Kidney (tissue), 22 donors: ENCODE measurements at places on chromosomes 11 and 22.

GRCh38 chr11:94853836-94854235, 85.7 kb downstream of the AMOTL1 start:
- no peaks in the 10 kb centered on the region for H3K4me1 ChIP-seq
- H3K4me3 ChIP-seq = no peak overlapping the region
- no peak overlapping the region for H3K27ac ChIP-seq
- H3K27me3 ChIP-seq = no peaks in the 10 kb centered on the region
- DNase-seq = no peak

- H3K27ac ChIP-seq = no peak overlapping the region
- no peaks in the 10 kb centered on the region for H3K27me3 ChIP-seq
These were observed 51.1 kb upstream of the THY1 start for GRCh38 chr11:119473901-119474681.

- H3K4me3 ChIP-seq = no peak overlapping the region
- H3K27ac ChIP-seq = no peak overlapping the region
- DNase-seq = no peak
- no peaks in the 10 kb centered on the region for H3K27me3 ChIP-seq
- H3K36me3 ChIP-seq = no peaks in the 10 kb centered on the region
These were observed 160.5 kb downstream of the DDX10 start for GRCh38 chr11:108825381-108825780.

DNA sequence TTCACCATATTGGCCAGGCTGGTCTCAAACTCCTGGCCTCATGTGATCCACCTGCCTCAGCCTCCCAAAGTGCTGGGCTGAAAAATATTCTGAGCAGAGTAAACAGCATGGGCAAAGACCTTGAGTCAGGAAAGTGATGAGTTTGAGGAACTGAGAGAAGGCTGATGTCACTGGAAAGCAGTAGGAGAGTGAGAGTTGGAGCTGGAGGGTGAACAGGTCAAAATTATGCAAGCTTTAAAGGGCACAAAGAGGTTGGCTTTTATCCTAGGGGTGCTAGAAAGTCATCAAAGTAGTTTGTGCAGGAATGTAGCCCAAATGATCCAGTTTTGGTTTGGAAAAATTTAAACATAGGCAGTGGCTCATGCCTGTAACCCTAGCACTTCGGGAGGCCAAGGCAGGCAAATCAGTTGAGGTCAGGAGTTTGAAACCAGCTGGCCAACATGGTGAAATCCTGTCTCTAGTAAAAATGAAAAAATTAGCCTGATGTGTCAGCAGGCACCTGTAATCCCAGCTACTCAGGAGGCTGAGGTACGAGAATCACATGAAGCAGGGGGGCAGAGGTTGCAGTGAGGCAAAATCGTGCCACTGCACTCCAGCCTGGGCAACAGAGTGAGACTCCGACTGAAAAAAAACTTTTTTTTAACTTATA, 44.7 kb upstream of the CXCR5 start:
- no peak overlapping the region for H3K4me3 ChIP-seq
- H3K27me3 ChIP-seq = no peaks in the 10 kb centered on the region
- DNase-seq = no peak

GRCh38 chr11:35267504-35267903, 128.5 kb downstream of the CD44 start:
- no peak for DNase-seq
- H3K36me3 ChIP-seq = no peaks in the 10 kb centered on the region
- no peaks in the 10 kb centered on the region for H3K4me1 ChIP-seq
- H3K27me3 ChIP-seq = no peaks in the 10 kb centered on the region

- H3K4me1 ChIP-seq = peaks cover 13% of the 10 kb centered on the region
- no peak overlapping the region for H3K27ac ChIP-seq
- no peak overlapping the region for H3K4me3 ChIP-seq
- H3K36me3 ChIP-seq = peaks cover 16% of the 10 kb centered on the region
- no peak for DNase-seq
These were observed 30.7 kb upstream of the ARFGAP3 start for GRCh38 chr22:42887523-42888507.

DNA sequence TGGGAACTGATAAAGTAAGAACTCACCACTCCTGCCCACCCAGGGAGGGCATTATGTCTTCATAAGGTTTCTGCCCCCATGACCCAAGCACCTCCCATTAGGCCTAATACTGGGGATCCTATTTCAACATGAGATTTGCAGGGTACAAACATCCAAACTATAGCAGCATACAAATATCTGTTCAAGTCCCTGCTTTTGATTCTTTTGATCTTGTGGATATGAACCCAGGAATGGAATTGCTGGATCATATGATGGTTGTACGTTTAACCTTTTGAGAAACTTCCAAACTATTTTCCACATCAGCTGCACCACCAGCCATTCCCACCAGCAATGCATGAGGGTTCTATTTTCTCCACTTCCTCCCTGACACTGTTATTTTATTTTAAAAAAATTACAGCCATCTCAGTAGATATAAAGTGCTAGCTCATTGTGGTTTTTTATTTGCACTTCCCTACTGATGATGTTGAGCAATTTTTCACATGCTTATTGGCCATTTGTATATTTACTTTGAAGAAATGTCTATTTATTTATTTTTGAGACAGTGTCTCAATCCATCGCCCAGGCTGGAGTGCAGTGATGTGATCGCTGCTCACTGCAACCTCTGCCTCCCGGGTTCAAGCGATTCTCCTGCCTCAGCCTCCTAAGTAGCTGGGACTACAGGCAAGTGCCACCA, 7.1 kb upstream of the ATG16L2 start:
- H3K36me3 ChIP-seq = no peaks in the 10 kb centered on the region
- DNase-seq = no peak
- H3K4me1 ChIP-seq = no peaks in the 10 kb centered on the region
- H3K4me3 ChIP-seq = no peak overlapping the region
- H3K27me3 ChIP-seq = no peaks in the 10 kb centered on the region

- H3K27ac ChIP-seq = no peak overlapping the region
- H3K36me3 ChIP-seq = no peaks in the 10 kb centered on the region
- no peak overlapping the region for H3K4me3 ChIP-seq
These were observed 54.4 kb downstream of the SVIP start for GRCh38 chr11:22775248-22775647.

DNA sequence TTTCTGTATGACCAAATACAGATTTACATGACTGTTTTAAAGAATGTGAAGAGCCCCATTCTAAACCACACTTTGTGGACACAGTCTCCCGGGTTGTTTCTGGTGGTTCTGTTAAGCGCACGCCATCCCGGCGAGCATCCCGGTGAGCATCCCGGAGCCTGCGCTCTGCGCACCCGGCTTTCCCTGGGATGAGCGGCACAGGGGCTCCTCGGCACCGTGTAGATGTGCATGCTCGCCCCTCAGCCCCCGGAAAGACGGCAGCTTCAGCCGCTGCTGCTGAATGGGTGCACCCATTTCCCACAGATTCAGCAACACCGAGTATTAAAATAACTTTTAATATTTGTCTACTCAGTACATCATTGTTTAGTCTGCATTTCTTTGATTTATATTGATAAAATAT, 36.0 kb downstream of the GLB1L2 start:
- H3K27ac ChIP-seq = no peak overlapping the region
- no peaks in the 10 kb centered on the region for H3K36me3 ChIP-seq
- DNase-seq = no peak
- no peak overlapping the region for H3K4me3 ChIP-seq

DNA sequence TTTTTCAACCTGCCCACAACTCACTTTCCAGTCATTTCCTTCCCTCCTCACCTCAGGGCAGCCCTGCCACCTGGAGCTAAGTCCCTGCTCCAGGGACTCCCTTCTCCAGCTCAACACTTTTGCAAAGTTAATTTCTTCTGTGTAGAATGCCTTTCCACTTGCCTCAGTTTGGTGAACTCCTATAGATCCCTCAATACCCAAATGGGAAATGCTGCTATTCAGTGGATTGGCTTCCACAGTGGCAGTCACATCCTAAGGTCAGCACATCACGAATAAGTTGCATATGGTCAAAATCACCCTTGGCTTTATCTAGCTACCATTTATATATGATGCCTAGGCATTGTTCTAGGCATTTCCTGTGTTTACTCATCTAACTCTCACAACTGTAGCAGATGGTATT, 23.6 kb downstream of the GDPD5 start:
- H3K4me3 ChIP-seq = no peak overlapping the region
- no peaks in the 10 kb centered on the region for H3K27me3 ChIP-seq
- H3K36me3 ChIP-seq = no peaks in the 10 kb centered on the region
- no peaks in the 10 kb centered on the region for H3K4me1 ChIP-seq
- no peak overlapping the region for H3K27ac ChIP-seq

DNA sequence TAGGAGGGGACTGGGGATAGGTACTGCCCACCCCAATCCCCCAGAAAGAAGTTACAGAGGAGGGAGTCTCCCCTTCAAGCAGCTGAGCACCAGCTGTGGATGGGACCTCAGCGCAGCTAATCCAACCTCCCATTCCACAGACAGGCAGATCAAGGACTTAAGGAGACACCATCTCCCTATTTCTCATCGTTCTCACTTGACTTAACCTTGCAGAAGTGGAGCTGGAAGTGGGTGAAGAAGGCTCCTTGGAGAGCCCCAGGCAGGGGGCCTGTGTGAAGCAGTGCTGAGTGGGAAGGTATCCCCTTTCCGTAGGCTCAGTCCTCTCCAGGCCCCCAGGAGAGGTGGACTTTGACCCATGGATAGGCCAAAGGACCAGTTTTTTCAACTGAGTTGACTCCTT, 27.3 kb downstream of the USP35 start:
- H3K4me1 ChIP-seq = no peaks in the 10 kb centered on the region
- no peaks in the 10 kb centered on the region for H3K27me3 ChIP-seq
- H3K27ac ChIP-seq = no peak overlapping the region

- no peaks in the 10 kb centered on the region for H3K4me1 ChIP-seq
- H3K27ac ChIP-seq = no peak overlapping the region
- no peak for DNase-seq
- H3K4me3 ChIP-seq = no peak overlapping the region
- peaks cover 5% of the 10 kb centered on the region for H3K36me3 ChIP-seq
These were observed 81.7 kb upstream of the APOA1 start for GRCh38 chr11:116918925-116919655.

GRCh38 chr11:58734681-58735490, 3.1 kb upstream of the GLYAT start:
- H3K27ac ChIP-seq = no peak overlapping the region
- no peaks in the 10 kb centered on the region for H3K36me3 ChIP-seq
- H3K27me3 ChIP-seq = no peaks in the 10 kb centered on the region
- H3K4me3 ChIP-seq = no peak overlapping the region
- no peaks in the 10 kb centered on the region for H3K4me1 ChIP-seq

GRCh38 chr22:37564111-37564711, 3.9 kb downstream of the CDC42EP1 start:
- H3K4me1 ChIP-seq = peaks cover 62% of the 10 kb centered on the region
- no peak overlapping the region for H3K4me3 ChIP-seq

- H3K27me3 ChIP-seq = peaks cover 8% of the 10 kb centered on the region
- no peak for DNase-seq
- H3K4me3 ChIP-seq = no peak overlapping the region
These were observed 83.2 kb downstream of the CACNA1I start for GRCh38 chr22:39653787-39654077.

DNA sequence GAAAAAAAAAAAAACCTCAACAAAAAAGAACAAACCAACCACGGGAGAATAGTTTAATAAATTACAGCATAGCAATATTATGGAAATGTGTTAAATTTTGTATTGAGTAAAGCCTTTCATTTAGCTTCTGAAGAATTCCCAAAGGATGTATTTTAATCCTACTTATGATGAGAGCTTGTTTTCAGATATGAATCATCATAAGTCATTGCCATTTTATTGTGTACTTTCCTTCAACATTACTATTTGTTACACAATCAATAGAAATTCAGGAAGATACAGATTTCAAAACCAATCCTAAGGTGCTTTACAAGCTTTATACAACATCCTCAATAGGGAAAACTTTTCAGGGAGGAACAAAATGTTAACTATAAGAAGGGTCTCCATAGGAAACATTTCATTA, 200.6 kb upstream of the CTSC start:
- no peaks in the 10 kb centered on the region for H3K27me3 ChIP-seq
- no peaks in the 10 kb centered on the region for H3K4me1 ChIP-seq
- DNase-seq = no peak
- H3K4me3 ChIP-seq = no peak overlapping the region
- H3K27ac ChIP-seq = no peak overlapping the region

DNA sequence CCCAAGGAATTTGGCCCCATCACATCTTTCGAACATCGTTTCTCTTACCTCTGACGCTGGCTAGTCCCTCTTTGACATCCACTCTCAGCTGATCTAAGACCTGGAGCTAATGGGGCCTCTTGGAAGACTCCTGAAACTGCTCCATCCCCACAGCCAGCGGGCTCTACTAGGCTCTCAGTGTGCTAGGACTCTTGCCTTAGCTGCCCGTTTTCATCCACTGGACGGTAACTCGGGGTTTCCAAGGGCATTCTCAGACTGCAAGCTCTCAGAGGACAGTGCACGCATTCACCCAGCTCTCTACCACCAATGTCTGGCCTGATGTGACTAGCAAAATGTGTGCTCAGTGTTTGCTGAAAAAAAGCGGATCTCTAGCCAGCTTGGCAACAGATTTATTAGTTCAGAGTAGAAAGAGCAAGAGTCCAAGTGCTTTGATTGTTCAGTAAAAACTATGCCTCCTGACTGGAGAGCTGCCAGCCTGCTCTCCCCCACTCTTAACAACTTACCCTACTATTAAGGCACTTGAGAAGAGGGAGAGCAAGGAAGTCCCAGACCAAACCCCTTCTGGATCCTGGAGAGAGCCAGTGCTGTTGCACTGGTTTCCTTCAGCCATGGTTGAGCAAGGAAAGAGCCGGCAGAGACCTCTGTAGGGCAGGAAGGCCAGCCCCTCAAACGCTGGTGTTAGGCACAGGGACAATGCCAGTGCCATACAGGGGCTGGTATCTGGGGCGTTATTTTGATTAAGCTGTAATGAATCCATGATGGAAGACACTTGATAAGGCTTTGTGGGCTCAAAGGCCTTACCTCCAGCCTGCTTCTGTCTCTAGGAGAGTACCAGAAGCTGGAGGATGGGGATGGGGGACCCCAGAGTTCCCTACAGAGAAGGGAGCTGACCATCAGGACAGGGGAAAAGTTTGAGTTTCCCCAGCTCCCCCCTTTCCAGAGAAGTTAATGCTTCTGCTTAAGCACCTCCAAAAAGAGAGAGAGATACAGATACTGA, 9.2 kb downstream of the RELA start:
- H3K27ac ChIP-seq = peak overlapping the region; percentile 98
- H3K4me1 ChIP-seq = peaks cover 10% of the 10 kb centered on the region
- peak; percentile 48 for DNase-seq
- H3K4me3 ChIP-seq = peak overlapping the region; percentile 68
- no peaks in the 10 kb centered on the region for H3K36me3 ChIP-seq

DNA sequence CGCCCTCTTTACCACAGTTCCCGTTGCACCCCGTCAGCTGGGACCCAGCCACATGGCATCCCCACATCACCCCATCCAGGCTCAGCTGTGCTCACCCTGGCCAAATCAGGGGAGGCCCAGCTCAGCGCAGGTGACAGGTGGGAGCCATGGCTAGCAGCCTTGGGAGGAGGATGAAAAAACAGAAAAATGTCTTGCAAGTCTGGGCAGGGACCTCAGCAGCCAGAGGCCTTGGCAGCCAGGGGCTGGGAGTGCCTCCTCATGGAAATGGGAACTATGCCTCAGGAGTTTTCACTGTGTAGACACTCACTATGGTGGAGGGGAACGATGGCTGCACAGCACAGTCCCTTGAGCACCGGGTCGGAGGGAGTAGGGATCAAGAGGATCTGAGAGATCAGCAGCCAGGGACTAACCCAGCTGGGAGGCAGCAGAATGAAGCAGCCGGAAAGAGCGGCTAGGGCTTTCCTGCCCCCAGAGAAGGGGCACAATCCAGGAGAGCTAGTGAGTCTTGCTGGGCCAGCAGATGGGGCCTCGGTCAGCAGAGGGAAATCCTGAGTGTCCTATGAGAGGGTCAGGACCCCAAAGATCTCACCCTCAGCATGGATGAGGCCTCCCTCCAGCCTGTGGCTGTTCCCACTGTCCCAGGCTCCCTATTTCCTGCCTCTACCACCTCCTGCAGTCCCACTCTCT, 6.2 kb upstream of the FTH1 start:
- H3K27me3 ChIP-seq = no peaks in the 10 kb centered on the region
- H3K27ac ChIP-seq = peak overlapping the region; percentile 89
- no peak overlapping the region for H3K4me3 ChIP-seq
- H3K36me3 ChIP-seq = no peaks in the 10 kb centered on the region
